Activated CD4-positive, alpha-beta T cell treated with anti-CD3 and anti-CD28 coated beads for 4 hours (primary cell): ENCODE measurements at places on chromosomes 3 and 15.

- no peak for DNase-seq
Observed at GRCh38 chr3:66253790-66254620, 33.2 kb downstream of the SLC25A26 start.

DNA sequence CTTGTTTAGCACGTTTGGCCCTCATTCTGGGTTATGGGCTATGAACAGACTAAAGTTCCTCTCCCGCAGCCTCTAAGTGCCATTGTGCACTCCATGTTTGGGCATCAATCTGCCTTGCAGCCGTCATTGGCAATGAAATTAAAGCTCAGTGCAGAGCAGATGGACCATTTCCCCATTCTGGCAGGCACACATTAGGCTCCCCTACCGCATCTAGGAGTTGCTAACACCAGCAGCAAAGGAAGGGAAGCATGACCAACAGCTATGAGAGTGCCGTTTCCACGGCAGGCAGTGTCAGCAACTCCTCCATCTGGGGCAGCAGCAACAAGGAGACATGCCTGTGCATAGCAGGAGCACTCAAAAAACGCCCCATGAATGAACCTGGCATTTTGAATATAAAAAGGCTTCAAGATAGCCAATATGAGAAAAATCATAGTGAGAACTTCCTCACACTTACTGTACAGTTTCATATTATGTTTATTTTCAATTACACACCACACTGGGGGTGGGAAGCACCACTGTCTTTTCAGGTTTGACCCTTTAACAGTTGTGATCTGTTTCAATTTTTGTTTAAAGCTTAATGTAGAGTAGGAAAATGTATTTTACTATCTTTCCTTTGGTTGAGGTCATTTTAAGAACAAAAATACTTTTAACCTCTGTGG lies 218.7 kb downstream of the KCNMB2 start:
- no peak for DNase-seq

- DNase-seq, result peak; percentile 8
Observed at GRCh38 chr3:109081746-109082510, 36.0 kb downstream of the MORC1 start.

DNA sequence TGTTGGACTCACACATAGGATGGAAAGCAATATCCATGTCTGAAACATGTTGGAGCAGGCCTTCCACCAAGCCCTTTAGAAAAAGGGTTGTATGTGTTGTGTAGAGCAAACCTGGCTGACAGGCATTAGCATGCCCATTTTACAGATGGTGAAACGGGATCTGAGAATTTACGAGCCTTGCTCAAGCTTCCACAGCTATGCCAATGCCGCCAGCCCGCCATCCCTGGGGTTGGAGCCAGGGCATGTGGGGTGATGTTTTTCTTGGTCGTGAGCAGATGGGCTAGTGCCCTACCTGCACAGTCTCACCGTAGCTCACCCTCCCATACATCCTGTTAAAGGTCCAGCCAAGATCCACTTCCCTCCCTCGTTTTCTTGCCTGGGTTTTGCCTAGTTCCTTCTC lies 97.5 kb upstream of the TLE3 start:
- DNase-seq, result no peak

GRCh38 chr3:37321377-37321781 lies 147.0 kb upstream of the LRRFIP2 start:
- DNase-seq, result no peak

- no peak for DNase-seq
Observed at GRCh38 chr3:119930286-119930685, 148.4 kb downstream of the NR1I2 start.

DNA sequence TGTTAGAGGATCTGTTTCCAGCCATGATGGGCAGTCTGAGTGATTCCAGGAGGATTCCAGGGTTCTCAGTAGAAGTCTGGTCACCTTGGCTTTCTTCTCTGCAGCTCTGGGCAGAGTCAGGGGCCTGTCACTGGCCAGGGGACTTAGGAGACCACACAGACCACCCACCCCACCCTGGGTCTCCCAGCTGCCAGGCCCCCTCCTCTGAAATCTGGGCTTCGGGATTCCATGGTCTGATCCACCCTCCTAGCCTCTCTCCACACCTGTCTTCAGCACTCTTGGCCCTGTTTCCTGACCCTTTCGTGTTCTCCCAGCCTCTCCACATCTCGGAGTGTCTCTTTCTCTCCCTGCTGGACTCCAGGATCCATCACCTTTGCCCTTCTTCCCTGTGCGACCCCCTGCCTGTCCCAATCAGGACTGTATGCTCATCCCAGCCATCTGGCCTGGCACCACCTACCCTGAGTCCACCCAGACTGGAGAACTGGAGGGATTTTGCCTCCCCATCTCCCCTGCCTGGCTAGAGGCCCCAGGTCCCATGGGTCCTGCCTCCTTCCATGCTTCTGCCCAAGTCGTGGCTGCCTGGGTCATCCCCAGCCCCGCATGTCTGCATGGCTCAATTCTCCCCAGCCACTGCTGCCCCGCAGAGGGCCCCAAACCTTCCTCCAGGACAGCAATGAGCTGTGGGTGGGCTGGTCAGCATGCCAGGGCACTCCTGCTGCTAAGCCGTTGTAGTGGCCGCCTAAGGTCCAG lies 34.3 kb downstream of the GOLGA6L10 start:
- no peak for DNase-seq

GRCh38 chr15:88802250-88802990 lies 816 bp upstream of the ACAN start:
- DNase-seq, result no peak

- no peak for DNase-seq
Observed at GRCh38 chr15:64693134-64693533, 82.3 kb downstream of the RBPMS2 start.

GRCh38 chr15:73856458-73857192 lies 16.7 kb upstream of the TBC1D21 start:
- no peak for DNase-seq

GRCh38 chr15:71329041-71329440 lies 213.8 kb downstream of the THSD4 start:
- no peak for DNase-seq

- DNase-seq, result no peak
Observed at GRCh38 chr15:68767833-68768232, 52.9 kb downstream of the ANP32A start.

- DNase-seq, result no peak
Observed at GRCh38 chr3:157390713-157391515, 45.7 kb upstream of the PTX3 start.

DNA sequence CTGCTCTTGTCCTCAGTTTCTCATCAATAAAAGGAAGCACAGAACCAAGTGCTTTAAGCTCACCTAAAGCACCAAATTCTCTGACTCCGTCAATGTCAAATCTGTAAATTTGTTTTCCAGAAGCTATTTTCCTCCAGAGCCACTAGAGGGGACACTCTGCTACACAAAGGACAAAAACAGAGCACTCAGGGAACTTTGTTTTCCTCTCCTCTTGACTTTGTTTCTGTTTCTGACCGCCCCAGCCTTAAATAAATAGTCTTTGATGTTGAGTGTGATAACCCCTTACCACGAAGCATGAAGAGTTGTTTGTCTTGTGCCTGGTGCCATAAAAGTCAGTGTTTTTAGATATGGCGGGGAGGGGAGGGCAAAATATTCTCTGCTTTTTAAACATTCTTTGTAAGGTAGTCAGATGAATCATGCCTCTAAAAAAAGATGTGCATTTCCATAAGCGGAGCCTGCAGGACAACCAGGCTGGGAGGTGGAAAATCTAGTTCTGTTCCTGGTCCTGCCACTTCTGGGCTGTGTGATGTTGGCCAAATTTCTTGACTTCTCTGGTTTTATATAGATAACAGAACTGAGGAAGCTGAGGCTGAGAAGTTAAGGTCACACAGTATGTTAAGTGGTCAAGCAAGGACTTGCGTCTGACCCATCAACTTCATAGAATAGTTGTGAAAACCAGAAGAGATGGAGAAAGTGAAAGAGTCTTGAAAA lies 7.3 kb upstream of the ZBTB38 start:
- peak; percentile 16 for DNase-seq

- no peak for DNase-seq
Observed at GRCh38 chr15:33959844-33960548, 8.3 kb upstream of the CHRM5 start.

- peak; percentile 8 for DNase-seq
Observed at GRCh38 chr3:132343018-132343612, 25.9 kb downstream of the ACP3 start.

GRCh38 chr15:100537331-100537730 lies 8.6 kb upstream of the CERS3 start:
- no peak for DNase-seq

DNA sequence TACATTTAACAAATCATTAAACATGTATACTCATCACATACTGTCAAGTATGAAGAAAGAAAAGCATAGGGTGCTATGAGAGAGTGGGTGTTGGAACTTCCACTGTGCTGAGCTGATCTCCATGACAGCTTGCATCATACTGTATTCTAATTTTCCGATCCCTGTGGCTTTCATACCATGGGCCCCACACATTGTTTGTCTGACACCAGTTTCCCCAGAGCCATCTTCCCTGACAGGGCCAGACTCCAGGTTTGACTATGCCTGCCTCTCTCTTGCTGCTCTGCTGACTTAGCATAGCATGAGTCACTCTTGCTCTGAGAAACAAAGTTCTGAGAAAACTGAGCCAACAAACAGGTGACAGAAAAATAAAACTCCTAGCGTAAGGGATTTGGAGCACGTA lies 37.0 kb upstream of the CASR start:
- DNase-seq, result peak; percentile 1

DNA sequence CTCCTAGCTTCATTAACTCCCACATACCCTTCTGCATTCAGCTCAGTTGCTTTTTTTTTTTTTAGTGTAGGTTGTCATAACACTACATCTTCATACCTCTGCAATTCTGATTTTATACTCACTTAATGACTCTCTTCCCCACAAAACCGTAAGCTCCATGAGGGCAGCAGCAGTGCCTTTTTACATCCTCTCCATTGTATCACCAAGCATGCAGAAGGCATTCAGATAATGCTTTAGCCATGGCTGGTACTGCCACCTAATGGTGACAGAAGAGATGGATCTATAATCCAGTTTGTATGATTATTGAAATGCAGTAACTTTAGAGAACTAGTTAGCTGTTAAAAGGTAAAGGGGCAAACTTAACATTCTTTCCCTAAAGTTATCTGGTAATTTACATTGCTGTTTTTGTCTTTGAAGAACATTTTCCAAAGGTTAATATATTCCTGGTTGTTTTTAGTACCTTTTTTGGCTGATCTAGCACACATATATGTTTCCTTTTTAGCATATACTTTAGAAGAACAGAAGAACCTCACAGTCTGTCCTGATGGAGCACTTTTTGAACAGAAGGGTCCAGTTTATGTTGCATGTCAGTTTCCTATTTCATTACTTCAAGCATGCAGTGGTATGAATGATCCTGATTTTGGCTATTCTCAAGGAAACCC lies 36.8 kb downstream of the ATP1B3 start:
- peak; percentile 44 for DNase-seq

DNA sequence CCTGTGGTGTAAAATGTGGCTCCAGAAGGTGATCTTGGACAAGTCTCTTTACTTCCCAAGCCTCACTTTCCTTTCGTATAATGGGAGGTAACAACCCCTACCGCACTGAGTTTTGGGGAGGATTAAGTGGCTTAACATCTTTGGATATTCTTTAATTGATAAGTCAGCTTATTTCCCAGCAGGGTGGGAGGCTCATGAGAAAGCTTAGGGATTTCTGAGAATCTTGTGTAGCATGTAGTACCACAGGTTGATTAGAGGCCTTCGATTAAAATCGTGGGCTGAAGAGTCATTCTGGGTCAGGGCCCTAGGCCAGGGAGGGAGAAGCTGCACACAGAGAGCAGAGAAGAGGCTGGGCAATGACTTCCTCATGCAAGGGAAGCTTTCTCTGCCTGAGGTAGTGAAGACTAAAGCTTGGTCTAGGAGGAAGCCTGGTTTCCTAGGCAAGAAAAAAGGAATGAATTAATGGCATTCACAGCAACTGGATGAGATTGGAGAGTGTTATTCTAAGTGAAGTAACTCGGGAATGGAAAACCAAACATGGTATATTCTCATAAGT lies 1.5 kb upstream of the NMNAT3 start:
- no peak for DNase-seq

DNA sequence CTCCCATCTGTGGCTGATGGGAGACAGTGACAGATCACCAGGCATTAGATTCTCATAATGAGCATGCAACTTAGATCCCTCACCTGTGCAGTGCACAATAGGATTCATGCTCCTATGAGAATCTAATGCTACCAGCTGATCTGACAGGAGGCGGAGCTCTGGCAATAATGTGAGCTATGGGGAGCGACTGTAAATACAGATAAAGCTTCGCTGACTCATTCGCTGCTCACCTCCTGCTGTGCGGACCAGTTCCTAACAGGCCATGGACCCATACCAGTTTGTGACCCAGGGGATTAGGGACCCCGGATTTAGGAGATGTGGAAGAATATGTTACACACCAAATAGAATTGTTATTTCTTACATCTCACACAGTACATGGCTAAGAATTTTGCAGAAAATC lies 6.7 kb downstream of the ARGFX start:
- DNase-seq, result no peak

GRCh38 chr15:40092256-40092978 lies 16.3 kb downstream of the BMF start:
- no peak for DNase-seq

DNA sequence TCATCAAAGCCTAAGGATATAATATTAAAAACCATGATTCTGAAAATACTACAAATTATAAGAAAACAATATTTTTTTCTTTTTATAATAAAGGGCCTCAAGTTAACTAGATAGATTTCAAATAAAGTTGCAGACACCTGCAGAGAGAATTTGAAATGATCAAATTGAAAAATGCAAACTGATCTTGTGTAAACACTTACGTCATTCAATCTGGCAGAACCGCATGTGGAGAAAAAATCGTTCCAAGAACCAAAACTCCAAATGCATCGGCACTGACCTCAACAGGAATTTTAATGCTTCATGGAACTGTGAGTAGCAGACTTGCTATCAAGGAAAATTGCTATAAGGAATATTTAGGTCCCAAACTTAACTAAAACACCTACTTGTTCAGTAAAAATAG lies 17.2 kb downstream of the CPA3 start:
- DNase-seq, result no peak

DNA sequence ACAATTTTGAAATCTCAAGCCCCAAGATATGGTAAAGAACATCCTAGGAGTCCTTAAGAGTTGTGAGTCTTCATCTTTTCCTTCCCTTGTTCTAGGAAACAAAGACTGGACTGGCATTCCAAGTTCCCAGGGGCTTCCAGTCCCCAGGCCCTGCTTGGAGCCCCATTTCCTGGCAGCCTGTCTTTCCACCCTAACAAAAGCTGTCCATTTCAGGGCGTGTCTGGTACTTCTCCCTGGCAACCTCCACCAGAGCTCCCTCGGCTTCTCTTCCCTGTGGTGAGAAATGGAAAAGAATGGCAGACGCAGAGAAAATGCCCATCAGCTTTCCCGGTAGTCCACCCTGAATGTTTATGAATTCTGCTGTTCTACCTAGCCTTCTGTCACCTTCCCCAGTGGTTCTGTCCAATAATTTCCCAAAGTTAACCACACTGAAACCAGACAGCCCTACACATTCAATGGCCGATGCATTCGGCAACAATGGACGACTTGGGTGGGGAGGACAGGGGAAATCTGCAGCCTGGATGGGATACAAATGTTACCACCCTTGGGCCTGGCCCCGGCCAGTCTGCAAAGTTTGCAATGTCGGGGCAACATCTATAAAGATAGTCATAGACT lies 6.8 kb downstream of the RAB6B start:
- DNase-seq, result no peak
